ENCODE measurements at places on chromosomes 1 and 21.

GRCh38 chr1:109783436-109783835 is 19.7 kb upstream of the EPS8L3 start:
- DNase-seq = no peak

DNA sequence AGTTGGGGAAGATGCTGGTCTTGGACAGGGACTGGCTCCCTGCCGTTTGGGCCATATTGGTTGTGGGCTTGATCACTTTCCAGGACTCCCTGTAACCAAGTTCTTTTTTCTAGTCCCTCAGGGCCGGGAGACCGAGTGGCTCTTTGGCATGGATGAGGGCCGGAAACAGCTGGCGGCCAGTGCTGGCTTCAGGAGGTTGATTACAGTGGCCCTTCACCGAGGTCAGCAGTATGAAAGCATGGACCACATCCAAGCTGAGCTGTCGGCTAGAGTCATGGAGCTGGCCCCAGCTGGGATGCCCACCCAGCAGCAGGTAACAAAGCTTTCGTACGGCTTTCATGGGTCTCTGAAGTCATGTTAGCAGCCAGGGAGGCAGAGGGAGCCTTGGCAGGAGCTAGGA is 4.3 kb downstream of the METTL13 start:
- no peak for DNase-seq

DNA sequence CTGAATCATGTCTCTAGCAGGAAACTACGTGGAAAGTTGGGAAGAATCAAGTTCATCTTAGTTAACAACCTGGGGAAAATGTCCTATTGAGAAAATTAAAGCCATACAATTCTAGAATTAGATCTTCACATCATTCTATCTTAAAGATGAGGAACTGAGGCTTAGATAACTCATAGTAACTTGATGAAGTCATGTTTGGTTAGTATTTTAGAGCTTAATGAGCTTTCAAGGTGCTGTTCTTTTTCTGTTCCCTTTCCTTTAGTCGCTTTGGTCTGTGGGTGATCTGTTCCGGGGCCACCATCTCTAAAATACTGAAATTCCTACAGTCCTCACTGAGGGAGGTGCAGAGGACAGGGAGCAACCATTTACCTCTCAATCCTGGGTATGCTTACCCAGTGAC is 4.3 kb upstream of the GLUL start:
- DNase-seq = no peak

GRCh38 chr21:23016617-23017016 is 2018.4 kb downstream of the NCAM2 start:
- DNase-seq = peak; percentile 75

- DNase-seq = no peak
Observed at GRCh38 chr1:175755516-175756070, 12.2 kb upstream of the TNR start.

GRCh38 chr1:85109475-85109874 is 61.2 kb upstream of the MCOLN3 start:
- DNase-seq = peak; percentile 44

DNA sequence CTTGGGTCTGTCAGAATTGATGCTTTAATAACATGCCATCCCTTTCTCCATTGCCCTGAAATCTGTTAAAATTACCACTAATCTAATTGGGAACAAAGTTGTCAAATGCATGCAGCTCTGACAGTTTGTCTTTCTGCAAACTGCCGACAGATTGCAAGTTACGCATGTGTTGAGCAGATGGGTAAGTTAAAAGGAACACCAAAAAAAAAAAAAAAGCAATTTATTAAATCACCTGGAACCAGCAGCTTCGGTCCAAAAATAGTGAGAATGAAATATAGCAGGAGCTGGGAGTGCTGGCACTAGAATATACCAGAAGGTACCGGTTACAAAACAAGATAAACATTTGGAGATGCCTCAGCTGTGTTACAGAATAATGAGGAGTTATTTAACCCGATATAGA is 149.6 kb upstream of the C1orf87 start:
- DNase-seq = no peak

DNA sequence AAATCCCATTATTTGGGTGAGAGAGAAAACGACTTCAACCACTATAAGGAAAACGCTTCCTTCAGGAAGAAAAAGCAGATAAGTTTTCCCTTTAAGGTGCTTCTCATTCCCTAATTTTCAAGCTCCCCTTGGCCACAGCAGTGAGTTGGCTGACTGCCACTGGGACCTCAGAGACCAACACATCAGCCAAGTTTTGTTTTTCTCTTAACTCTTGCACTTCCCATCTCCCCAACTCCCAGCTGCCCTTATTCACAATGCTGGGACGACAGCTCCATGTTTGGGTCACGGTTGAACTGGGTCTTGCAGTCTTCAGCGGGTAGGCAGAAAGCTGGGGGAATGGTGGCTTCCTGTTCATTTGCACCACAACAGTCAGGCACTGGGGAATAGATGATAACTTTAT is 18.9 kb downstream of the SGIP1 start:
- DNase-seq = no peak
